ENCODE measurements at places on chromosomes 1 and 21.
A peak's percentile ranks its signal among the peaks of the same experiment; 100 is the strongest.

- DNase-seq = no peak
These were observed 44.9 kb downstream of the RAB3B start for GRCh38 chr1:51945591-51945990.

DNA sequence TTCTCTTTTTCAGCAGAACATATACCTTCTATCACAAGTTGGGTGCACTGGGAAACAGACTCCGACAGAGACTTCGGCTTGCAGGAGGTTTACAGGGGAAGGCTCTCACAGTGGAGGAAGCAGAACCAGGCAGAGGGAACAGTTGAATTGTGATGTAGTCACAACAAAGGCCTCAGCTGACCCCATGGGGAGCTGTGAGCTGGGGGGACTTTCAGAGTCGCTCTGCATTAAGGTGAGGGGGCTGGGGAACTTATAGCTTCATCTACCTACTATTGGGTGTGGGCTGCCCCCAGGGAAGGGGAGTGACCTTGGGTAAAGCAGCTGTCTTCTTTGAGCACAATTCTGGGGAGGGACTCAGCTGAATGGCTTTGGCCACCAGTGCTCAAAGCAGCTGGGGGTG is 94.9 kb upstream of the POU3F1 start:
- no peak for DNase-seq

DNA sequence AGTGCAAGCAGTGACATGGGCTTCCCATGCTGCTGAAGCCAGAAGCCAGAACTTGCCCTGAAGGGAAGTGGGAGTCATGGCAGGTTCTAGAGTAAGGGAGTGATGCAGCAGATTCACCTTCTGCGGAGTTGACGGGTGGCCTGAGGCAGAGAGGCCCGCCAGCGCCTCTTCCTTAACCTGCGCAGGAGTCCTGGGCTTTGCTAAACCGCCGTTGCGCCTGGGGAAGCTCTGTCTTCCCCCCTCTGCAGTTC is 67.3 kb downstream of the OBSCN start:
- no peak for DNase-seq

GRCh38 chr1:75587692-75588091 is 23.2 kb downstream of the SLC44A5 start:
- DNase-seq = no peak

- DNase-seq = no peak
These were observed 40.1 kb downstream of the TRIM62 start for GRCh38 chr1:33141781-33142180.

DNA sequence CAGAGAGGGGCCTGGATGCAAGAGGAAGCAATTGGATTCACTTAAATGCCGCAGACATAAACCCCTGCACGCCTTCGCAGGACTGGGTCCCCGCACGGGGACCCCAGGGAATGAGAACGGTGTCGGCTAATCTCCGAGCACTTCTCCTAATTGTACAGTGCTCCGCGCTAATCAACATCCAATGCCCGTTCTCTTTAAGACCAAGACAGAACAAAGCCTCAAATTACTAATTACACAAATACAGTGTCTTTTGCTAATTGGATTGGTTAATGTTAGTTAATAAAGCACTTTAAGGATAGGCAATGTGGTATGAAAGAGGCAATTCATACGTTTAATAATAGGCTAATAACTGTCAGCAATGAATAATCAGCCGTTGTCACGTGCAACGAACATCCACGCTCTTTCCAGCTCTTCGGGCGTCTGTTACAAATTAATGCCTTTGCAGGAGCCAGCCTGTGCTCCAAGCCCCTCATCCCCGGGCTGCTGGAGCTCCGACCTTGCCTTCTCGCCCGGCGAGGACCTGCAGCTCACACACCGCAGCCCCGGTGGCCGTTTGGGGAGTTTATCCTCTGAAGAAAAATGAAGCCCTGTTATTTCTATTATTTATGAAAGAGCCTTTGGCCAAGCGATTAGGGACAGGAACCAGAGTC is 157.8 kb downstream of the PRDM16 start:
- no peak for DNase-seq

- DNase-seq = no peak
These were observed 22.5 kb upstream of the MORC3 start for GRCh38 chr21:36297406-36297937.

- DNase-seq = no peak
These were observed 14.3 kb downstream of the TFF3 start for GRCh38 chr21:42300956-42301355.

GRCh38 chr1:32759997-32760623 is 57.0 kb downstream of the YARS1 start:
- DNase-seq = no peak

DNA sequence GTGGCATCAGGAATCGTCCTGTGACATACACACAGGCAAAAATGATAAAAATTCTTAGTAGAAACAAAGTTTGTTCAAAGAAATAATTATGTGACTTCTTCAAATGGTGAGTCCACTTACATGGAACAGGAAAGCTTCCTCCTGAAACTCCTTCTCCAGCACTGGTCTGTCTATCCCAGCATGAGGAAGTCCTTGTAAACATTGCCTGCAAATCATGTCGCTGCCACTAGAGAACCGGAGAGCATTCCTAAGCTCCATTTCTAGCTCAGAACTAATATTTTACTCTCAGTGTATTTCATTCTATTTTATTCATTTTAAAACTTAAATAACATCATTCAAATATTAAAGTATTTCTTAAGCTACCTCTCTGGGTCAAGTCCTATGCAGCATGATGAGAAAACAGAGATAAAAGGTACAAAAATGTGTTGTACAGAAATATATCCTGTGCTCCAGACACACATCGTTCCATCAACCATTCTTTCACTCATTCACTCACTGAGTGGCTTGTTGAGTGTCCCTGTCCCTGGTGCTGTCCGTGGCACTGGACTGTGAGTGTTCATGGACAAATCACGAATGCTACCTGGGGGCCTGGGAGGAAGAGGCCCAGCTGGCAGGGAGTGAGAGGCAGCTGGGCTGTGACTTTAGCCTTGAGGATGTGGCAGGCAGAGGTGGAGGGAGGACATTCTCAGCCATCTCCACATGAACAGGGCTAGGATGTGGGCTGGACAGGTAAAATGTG is 10.0 kb downstream of the CYP4A22 start:
- DNase-seq = no peak

GRCh38 chr1:244603498-244603897 is 49.4 kb upstream of the DESI2 start:
- no peak for DNase-seq

DNA sequence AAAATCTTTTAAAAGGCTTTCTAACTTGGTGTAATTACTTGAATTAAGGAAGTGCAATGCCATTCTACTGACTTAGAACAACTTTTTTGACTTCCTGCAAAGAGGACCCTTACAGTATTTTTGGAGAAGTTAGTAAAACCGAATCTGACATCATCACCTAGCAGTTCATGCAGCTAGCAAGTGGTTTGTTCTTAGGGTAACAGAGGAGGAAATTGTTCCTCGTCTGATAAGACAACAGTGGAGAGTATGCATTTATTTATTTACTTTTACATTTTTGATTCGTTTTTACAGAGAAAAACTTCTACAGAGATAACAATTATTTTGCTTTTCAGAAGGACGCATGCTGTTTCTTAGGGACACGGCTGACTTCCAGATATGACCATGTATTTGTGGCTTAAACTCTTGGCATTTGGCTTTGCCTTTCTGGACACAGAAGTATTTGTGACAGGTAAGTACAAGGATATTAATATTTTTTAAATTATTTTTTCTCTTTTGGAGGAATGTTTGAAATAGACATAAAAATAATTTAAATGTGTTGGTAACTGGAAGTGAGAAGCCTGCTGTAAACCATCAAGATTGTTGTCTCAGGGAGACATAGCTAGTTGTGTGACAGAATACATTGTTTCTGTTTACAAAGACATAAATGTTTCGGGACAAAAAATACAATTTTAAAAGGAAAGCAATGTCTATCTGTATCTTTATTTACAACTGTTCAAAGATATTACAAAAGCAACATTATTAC is at the start of gene PTPRC:
TSS of gene PTPRC (plus strand) at position 147 of the 742 bp plus-strand sequence. CDS start at position 376, 229 bp downstream.
- DNase-seq = no peak

- no peak for DNase-seq
These were observed 90.0 kb downstream of the ASH1L start for GRCh38 chr1:155472491-155473083.

DNA sequence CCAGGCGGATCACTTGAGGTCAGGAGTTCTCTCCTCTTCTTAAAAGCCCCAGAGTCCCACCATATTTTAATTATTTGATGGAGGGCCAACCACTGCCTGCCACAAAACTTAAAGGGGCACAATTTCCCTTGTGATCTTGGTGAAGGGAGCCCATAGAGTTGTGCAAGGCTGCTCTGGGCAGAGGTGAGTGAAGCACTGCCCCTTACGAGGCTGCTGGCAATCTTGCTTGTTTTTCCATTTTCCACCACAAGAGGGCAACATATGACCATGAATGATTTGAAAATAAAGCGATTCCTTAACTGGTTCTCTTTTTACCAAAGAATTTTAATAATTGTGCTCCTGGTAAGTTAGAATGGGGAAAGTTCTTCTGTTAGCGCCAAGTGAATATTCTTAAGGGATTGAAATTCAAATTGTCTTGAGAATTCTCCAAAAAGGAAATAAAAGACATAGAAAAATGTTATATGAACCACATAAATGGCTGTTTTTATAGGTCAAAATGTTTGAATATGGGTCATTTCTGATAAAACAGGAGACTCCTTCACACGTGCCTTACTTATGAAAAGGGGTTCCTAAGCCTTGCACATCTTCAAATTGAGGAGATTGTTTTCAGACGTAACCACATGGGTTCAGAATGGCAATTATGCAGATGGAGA is 22.7 kb downstream of the PGM1 start:
- DNase-seq = peak; percentile 57

- no peak for DNase-seq
These were observed 1.8 kb downstream of the NIBAN1 start for GRCh38 chr1:184972315-184973055.

Data from activated CD8-positive, alpha-beta memory T cell treated with anti-CD3 and anti-CD28 coated beads for 48 hours (primary cell).